ENCODE measurements at places on chromosomes 3 and 15.

DNA sequence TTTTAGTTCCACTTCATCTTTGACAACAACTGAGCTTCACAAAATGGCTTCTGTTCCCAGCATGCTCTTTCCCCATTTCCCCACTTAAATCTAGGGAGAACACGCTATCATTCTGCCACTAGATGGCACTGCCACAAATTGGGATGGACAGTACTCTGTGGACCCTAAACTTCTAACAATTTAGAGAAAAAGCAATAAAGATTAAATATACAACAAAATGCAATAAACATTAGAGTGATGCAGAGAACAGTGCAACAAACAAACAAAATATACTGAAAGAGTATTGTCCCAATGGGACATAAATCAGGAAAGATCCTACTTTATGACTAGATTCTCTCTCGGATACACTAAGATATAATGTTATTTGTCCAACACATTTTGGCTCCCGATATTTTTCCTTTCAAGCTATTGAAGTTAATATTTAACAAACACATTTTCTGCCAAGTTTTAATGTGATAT is 169.7 kb upstream of the TMCO5A start:
- peak; percentile 9 for DNase-seq

- DNase-seq: no peak
Measured at GRCh38 chr3:176590722-176591121, 606.6 kb downstream of the TBL1XR1 start.

DNA sequence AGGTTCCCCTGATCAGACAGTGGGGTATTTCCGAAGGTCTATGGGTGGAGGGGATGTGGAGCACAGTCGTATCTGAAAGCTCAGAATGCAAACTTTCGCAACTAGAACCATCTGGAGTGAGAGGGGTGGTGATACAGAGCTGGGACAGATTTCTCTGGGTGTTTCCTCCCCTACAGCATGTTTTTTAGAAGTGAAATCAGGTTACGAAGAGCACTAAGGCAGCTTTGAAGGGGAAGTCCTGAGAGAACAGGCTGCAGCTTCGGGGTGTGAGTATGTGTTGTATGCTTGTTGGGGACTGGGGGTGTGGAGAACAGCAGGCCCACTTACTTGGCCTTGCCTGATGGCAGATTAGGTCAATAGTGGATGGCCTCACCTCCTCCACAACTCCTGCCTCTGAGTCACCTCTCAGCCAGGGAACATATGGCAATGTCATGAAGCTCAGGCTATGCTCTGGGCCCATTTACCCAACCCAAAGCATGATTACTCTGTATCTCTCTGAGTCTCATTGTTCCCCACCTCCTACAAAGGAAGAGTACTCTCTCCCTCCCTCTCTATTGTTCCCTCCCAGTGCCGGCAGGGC is 107.2 kb upstream of the RASGRP1 start:
- no peak for DNase-seq

GRCh38 chr15:50753463-50753862 is 12.0 kb downstream of the SPPL2A start:
- no peak for DNase-seq

DNA sequence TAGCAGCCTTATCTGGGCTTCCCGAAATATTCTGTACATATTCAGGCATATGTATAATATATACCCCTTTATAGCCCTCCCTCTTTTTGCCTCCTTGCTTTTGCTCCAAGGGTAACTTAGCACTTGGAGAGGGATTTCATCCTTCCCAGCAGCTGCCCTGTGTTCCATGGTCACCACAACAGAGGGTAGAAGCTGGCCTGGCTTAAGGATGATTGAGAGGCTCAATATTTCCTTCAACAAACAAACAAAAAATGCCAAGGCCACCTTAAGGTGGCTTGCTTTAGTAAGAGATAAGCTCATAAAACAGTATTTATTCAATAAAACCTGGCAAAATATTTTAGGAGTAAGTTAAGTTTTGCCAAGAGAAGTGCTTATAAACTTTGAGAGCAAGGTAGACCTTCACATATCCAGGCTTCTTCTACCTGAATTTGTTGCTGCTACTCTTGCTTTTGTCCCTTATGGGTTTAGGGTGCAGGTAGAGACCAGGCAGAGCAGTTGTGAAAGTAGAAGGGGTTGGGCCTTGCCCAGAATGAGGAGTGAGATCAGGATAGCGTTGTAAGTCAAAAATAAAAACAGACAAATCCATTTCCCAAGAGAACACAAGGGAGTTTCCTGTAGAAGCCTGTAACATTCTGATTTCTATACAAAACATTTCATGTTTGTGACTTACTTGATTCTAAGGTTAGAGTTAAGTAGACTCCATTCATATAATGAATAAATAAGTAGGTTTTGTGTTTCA is 52.7 kb upstream of the ATOSA start:
- DNase-seq: no peak

DNA sequence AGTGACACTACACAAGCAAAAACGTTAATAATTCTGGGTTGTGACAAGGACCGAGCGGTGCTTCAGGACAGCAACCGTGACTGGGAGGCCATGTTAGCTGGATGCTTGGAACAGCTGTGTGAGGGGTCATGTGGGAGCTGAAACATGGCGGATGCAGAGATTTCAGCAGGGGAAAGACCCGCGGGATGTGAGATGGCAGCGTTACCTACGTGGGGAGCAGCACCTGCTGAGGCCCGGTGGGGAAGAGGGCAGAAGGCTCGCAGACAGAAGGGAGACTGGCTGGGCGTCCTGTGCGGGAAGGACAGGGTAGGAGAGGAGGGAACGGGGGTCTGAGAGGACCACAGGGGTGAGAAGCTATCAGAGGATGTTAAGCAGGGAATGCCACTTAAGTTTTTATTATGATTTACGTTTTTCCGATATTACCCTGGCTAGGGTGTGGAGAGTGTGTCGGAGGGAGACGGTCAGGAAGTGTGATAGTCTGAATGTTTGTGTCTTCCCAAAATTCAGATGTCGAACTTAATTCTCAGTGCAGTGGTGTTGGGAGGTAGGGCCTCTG is 228.8 kb upstream of the LYSMD4 start:
- no peak for DNase-seq

- peak; percentile 31 for DNase-seq
Measured at GRCh38 chr3:40980467-40980866, 218.8 kb upstream of the CTNNB1 start.

- no peak for DNase-seq
Measured at GRCh38 chr3:11706604-11707003, 62.9 kb upstream of the VGLL4 start.

DNA sequence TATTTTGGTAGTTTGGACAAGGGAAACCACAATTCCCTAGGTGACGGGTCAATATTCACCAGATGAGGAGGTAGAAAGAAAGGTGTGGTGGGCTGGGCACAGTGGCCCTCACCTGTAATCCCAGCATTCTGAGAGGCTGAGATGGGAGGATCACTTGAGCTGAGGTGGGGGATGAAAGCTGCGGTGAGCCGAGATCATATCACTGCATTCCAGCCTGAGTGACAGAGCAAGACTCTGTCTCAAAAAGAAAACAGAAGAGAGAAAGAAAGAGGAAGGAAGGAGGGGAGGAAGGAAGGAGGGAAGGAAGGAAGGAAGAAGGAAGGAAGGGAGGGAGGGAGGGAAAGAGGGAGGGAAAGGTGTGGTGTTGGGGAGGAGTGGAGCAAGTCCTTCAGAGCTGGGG is 56.1 kb upstream of the RNF7 start:
- no peak for DNase-seq

- DNase-seq: no peak
Measured at GRCh38 chr3:25513642-25514266, 85.7 kb downstream of the RARB start.

GRCh38 chr15:98920091-98920880 is 87.3 kb downstream of the PGPEP1L start:
- DNase-seq: no peak

GRCh38 chr15:52496175-52496574 is 32.5 kb downstream of the MYO5A start:
- DNase-seq: no peak

DNA sequence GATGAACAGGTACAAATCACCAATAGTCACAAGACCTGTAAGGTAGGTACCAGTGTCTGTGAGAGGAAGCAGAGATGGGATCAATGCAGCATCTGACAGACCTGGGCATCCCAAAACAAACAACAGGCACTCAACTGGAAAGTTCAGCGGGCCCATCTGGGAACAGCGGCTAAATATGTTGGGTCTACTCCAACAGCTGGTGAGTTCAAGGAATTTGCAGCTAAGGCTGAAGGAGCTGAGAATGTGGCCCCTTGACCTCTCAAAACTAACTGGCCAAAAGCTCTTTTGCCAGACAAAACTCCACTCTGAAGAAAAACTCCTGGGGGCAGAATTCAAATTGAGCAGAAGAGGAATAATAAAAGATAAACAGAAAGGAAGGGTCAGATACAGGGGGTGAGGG is 24.4 kb downstream of the AVEN start:
- DNase-seq: no peak

GRCh38 chr3:112779558-112780480 is 66.8 kb downstream of the CD200R1L start:
- DNase-seq: no peak

- no peak for DNase-seq
Measured at GRCh38 chr3:172749230-172749965, 1.1 kb upstream of the ECT2 start.

DNA sequence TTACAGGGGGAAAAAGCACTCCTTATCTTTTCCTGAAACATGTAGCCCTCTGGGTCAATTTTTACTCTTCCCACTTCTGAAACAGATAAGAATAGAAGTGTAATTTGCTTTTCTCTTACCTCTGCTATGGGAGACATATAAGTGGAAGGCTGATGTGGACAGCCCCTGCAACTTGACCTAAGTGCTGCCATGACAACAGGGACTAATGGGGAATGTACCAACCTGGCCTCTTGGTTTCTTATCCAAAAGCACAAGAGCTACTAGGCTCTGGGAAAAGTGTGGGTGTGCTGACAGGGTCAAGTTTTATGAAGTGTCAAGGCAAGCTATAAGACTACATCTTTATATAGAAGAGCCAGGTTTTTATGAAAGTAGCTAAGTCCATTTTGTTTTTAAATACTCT is 1246.5 kb downstream of the OTOL1 start:
- DNase-seq: no peak

- no peak for DNase-seq
Measured at GRCh38 chr3:66363148-66363547, 137.7 kb downstream of the LRIG1 start.

- peak; percentile 3 for DNase-seq
Measured at GRCh38 chr3:14806641-14807263, 12.0 kb upstream of the FGD5 start.

- DNase-seq: no peak
Measured at GRCh38 chr3:44932271-44932670, 43.7 kb downstream of the ZDHHC3 start.

GRCh38 chr3:108004647-108005046 is 86.2 kb downstream of the CD47 start:
- DNase-seq: no peak

- no peak for DNase-seq
Measured at GRCh38 chr3:76724706-76725105, 315.2 kb upstream of the ROBO2 start.

- DNase-seq: no peak
Measured at GRCh38 chr3:104781112-104781511, 585.6 kb upstream of the ALCAM start.

DNA sequence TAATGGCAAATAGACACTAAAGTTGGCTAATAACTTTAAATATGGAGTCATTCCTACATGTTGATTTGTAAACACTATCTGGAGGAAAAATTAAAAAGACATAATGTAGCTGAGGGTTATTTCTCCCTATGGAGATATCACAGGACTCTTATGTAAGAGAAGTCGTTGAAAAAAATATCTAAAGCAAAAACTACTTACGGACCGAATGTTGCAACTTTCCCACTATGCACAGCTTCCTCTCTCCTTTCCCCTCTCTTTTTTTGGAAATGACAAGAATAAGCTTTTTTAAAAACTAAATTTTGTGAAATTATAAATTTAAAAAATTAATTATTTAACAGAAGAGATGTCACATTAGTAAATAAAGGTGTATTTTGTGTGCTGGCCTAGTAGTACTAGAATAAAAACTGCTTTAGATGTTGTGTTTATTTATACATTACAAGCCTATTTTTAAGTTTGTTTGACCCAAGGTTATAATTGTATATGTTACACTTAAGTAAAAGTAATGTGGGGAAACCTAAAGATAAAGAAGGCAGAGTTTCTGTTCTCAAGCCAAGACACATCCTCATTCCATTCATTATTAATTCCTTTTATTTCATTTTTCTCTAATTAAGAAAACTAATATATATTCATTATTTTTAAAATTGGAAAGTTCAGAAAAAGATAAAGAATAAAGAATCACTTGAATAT is 20.7 kb upstream of the PPARG start:
- DNase-seq: no peak

DNA sequence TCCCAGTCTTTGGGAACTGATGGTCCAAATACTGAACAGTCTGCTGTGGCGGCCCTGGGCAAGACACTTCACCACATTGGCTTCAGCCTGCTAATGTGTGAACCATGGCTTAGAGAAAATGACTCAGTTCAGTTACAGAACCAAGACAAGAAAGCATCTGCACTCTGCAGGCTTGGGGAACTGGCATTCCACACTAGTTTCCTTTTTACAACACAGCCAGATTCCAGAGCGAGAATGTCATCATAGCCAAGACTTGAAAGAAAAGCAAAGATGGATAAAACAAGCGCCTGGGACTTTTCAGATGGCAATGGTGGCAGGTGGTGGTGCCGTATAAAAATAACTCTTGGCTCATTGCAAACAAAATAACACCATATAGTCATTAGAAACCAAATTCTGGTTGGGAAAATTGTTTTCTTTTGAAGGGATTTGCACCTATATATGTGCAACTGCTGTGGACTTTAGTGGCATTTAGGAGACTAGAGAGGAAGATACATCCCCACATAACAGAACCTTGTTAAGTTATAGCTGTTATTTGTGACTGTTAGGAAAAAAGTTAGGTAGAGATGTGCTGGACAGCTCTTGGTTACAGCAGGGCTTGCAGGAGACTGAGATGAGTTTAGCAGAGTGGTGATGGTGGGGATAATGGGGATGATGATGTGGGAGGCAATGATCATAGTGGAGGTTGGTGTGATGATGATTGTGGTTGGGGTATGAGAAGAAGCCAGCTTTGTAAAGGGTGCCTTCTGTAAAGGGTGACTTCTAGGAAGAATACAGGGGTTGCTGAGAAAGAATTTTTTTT is 273.6 kb downstream of the THRB start:
- DNase-seq: no peak

GRCh38 chr3:15636028-15636709 is 34.6 kb downstream of the BTD start:
- DNase-seq: no peak

- no peak for DNase-seq
Measured at GRCh38 chr3:173709026-173709425, 311.5 kb downstream of the NLGN1 start.

- DNase-seq: no peak
Measured at GRCh38 chr3:14406336-14406735, 3.9 kb downstream of the SLC6A6 start.

- DNase-seq: no peak
Measured at GRCh38 chr3:90080988-90081387, 973.6 kb downstream of the EPHA3 start.

- DNase-seq: no peak
Measured at GRCh38 chr3:138082085-138082991, 33.1 kb downstream of the DZIP1L start.

DNA sequence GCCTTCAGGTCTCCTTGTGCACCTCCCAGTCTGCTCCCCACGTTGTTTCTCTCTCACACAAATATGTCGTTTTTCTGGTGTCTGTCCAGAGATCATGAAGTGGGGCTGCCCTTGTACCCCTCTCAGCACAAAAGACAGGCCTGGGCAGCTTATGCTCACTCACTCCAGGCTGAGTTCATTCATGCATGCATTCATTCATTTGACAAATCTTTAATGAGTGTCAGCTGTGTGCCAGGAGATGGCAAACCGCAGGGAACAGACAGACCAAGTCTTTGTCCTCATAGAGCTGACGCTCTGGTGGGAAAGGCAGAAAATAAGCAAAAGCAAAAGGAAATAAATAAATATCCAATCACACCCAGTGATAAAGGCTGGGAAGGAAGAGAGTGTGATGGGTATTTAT is 7.6 kb upstream of the TRH start:
- DNase-seq: no peak
